ENCODE measurements at places on chromosomes 4 and X.

DNA sequence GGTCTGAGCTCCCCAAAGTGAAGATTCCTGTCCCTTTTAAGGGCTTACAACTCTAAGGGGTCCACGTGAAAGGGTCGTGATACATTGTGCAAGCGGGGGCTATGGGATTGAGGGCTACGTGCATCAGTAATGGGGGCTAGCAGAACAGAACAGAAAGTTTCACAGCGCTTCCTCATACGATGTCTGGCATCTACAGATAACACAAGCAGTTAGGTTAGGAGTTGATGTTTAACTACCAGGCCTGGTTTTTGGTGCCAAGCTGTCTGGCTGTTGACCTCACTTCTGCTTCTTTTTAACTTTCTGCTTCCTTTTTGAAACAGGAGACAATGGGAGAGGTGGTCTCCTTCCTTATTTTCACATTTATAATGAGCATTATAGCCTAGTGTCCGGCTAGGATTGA lies 368.6 kb upstream of the CXorf51A start:
- DNase-seq = no peak

GRCh38 chr4:80153874-80154544 lies 43.3 kb upstream of the PRDM8 start:
- no peak for DNase-seq

- DNase-seq = no peak
These were observed 50.9 kb downstream of the NAP1L5 start for GRCh38 chr4:88646528-88647280.

GRCh38 chrX:48468693-48469691 lies 1.1 kb downstream of the SLC38A5 start:
- DNase-seq = peak; percentile 43

GRCh38 chr4:105894660-105895582 lies at the start of gene NPNT:
TSS of gene NPNT (plus strand) at chr4:105895471. CDS start at chr4:105895653, 182 bp downstream.
- no peak for DNase-seq

- no peak for DNase-seq
These were observed 41.8 kb upstream of the MAML3 start for GRCh38 chr4:140195806-140196205.

- DNase-seq = no peak
These were observed 25.8 kb upstream of the VEGFC start for GRCh38 chr4:176818531-176818930.

DNA sequence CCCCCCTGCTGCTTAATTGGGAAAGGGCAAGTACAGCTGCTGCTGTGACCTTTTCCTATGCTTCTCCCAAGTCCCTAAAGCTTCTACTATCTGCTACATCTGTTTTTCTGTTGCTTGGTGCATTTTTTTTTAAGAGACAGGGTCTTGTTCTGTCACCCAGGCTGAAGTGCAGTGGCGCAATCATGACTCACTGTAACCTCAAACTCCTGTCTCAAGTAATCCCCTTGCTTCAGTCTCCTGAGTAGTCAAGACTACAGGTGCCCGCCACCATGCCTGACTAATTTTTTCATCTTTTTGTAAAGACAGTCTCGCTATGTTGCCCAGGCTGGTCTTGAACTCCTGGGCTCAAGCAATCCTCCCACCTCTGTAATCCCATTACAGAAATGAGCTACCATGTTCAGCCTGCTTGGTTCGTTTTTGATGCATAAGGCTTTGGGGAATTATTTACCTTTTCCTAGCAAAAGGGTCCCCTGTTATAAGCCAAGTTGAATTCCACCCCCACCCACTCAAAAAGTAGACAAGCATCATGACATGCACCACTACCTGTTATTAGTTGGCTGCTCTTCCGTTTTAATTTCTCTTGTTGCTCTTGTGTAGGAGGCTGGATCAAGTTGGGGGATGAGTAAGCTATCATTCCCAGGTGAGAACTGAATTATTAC lies 39.6 kb downstream of the DGKK start:
- DNase-seq = no peak

- DNase-seq = no peak
These were observed 91.3 kb upstream of the KLHL13 start for GRCh38 chrX:118207831-118208453.

DNA sequence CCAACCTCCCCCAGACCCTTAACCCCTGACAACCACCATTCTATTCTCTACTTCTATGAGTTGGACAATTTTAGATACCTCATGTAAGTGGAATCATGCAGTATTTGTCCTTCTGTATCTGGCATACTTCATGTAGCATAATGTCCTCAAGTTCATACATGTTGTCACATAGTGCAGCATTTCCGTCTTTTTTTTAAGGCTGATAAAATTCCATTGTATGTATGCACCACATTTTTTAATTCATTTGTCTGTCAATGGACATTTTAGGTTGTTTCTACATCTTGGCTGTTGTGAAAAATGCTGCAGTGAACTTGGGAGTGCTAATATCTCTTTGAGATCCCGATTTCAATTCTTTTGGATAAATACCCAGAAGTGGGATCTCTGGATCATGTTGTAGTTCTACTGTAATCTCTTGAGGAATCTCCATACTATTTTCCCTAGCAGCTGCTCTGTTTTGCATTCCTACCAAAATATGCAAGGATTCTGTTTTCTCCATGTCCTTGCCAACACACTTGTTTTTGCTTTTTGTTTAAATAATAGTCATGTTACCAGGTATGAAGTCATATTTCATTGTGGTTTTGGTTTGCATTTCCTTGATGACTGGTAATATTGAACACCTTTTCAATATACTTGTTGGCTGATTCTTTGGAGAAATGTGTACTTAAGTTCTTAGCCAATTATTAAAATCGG lies 48.8 kb upstream of the ADAD1 start:
- DNase-seq = no peak

- DNase-seq = no peak
These were observed 645.0 kb upstream of the ATOH1 start for GRCh38 chr4:93183576-93183975.

GRCh38 chrX:41561045-41561444 lies 113.9 kb downstream of the NYX start:
- peak; percentile 68 for DNase-seq

DNA sequence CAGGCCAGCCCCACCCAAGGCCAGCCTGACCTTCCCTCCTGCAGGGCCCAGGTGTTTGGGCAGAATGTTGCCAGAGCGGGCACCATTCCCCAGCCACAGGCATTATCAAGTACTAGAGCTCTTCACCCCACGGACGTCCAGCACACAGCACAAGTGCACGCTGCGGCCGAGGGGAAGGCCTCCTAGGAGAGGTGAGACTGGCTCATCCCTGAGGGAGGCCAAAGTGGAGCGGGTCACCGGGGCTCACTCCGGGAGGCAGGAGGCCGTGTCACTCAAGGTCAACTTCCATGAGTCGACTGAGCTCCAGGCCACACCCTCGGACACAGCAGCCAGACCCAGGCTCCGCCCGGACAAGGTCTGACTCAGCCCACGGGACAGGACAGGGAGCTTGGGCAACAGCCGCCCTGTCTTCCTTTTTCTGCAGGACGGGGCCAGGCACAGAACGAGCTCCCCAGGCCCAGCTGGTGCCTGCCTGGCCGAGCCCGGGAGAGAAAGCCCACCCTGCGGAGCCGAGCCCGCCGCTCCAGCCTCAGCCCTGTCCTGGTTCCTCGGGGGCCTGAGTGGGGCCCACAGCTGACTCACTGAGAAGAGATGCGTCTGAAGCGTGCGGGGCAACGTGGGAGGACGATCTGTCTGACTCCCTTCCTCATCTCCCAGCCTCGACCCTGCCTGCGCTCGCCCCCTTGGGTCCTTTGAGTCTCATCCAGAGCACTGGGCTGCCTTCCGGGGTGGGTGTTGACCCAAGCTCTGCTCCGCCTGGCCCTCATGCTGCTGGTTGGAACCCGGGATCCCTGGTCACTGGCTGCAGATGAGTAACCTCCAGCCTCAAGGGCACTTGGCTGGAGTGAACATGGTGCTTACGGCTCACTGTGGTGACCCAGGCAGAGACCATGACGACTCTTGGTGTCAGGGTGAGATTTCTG lies 1.6 kb downstream of the SLC49A3 start:
- peak; percentile 96 for DNase-seq

DNA sequence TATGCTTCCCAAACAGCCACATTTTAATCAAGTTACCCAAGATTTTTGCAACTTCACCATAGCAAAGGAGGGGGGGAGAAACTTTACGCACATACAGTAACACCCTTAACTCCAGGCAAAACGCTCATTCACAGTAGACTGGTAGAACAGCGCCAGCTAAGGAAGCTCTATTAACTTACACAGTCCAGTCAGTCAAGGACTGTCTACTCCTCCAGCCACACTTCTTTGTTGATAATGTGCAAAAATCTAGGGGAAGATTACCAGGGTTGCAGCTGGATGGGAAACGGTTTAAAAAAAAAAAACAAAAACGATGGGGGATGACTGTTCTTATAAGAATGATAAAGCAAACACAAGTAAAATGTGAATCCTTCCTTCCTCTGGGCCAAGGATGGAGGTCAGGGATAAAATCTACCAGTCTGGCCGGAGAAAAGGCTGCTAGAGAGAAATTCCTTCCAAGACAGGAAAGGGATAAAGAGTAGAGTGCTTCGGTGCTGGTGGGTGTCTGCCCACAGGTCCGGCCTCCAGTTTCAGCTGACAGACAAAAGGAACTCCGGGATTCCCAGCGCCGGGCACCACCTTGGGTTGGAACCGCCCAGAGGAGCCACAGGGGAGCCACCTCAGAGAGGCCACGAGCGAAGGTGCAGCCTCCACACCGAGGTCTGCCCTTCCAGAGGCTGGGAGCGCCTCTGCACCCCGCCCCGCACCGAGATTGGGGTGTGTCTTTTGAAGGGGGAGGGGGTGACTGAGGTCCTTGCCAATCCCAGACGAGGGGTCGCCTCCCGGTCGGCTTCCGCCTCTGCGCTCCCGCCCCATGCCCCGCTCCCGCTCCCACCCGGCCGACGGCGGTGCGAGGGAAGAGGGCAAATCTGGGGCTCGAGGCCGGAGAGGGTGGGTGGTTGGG lies 811 bp downstream of the ANKRD50 start:
- DNase-seq = peak; percentile 66

DNA sequence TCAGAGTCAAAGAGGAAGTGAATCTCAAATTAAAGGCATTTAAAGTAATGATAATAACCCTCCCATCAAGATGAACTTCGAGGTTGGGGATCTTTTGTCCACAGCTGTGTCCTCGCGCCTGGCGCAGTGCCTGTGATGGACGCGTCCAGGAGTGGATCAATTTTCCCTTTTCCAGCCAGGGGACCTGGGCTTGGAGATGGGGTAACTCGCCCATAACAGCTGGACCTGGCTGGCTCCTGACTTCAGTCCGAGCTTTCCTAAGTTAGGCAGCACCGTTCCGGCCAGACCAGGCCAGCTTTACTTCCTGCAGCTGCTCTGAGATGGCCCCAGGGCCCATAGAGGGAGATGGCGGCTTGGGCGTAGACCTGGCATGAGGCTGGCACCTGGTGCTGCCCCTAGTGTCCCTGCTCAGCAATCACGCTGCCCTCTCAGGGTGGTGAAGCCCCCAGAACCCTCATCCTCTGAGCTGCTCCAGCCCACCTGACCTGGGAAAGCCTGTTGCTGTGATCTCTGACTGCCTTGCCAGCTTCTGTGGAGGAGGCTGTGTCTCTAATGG lies 23.9 kb downstream of the ADRA2C start:
- no peak for DNase-seq

DNA sequence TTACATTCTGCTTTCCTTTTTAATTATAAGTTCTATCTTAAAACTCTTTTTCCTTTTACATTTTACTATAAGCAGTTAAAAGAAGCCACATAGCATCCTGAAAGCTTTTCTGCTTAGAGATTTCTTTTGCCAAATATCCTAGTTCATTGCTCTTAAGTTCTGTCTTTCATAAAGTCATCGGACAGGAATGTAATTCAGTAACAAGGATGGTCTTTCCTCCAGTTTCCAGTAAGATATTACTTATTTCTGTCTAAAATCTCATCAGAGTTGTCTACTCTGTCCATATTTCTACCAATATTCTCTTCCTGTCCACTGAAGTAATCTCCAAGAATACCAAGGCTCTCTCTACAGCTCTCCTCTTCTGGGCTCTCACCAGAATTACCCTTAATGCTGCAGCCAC lies 37.5 kb upstream of the ADH1C start:
- DNase-seq = no peak
